ENCODE measurements at places on chromosomes 1 and 21.

GRCh38 chr1:75768016-75768415, 18.0 kb upstream of the RABGGTB start:
- no peak for ATAC-seq

- no peak for ATAC-seq
These were observed 19.8 kb downstream of the HP1BP3 start for GRCh38 chr1:20767271-20767670.

DNA sequence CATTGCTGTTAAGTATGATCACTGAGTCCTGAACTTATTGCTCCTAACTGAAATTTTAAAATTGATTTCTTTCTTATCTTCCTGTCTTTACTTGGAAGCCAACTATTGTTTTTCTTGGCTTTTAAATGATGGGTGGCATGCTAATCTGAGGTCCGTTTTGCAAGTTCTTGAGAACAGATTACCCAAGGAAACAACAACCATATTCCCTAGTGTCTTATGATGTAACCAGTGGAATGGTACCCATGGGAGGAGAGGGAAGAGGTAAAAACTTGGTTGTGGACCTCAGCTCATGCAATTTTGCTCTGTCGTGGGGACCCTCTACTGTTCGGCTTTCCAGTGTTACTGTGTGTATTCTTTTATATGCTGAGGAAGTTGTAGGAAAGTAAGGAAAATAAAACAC, 454.8 kb upstream of the ADAMTS5 start:
- ATAC-seq: no peak

DNA sequence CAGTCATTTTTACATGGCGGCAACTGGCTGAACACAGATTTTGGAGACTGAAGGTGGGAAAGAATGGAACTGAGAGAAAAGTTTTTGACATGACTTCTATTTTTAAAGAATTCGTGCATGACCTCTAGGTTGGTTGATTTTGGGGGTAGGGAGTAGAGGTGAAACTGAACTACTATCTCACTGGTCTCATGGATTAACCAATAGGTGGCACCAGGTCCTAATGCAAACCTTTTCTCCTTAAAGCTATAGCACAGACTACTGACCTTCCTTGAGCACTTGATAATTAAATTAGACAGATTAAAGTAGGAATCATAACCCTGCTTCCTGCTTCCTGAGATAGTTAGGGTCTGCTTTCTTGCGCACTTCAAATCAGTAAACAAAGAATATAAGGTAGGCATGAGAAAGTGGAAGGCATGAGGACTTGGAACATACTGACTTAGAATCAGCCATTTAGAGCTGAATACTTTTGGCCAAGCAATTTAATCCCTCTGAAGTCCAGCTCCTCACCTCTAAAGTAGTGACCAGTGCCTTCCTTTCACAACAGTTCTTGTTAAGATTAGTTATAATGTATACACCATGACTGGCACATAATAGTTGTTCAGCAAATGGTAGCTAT, 206.0 kb downstream of the CENPF start:
- ATAC-seq: no peak

- ATAC-seq: no peak
These were observed 115.1 kb downstream of the SLC30A10 start for GRCh38 chr1:219813294-219813693.

- ATAC-seq: peak; percentile 45
These were observed 10.9 kb upstream of the BOLA1 start for GRCh38 chr1:149888247-149888998.

- ATAC-seq: no peak
These were observed 135.3 kb upstream of the VANGL1 start for GRCh38 chr1:115506518-115506917.

DNA sequence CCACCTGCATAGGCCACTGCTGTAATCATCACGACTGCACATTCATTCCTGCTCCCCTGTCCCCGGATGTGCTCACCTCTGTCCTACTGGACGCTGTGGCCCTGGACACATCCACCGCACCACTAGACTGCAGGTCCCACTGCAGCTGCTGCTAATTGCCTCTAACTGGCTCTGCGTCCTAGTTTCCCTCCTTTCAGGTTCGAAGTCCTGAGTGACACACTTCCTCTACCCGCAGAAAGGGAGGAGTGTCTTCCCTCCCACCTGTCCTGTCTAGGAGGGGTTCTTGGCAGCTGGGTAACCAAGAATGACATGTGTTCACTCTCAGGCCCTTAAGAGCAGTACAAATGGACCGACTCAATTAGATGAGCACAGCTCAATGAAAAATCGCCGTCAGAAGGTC, 40.5 kb upstream of the ITPKB start:
- ATAC-seq: no peak

GRCh38 chr1:8159470-8160024, 133.4 kb upstream of the ERRFI1 start:
- no peak for ATAC-seq

DNA sequence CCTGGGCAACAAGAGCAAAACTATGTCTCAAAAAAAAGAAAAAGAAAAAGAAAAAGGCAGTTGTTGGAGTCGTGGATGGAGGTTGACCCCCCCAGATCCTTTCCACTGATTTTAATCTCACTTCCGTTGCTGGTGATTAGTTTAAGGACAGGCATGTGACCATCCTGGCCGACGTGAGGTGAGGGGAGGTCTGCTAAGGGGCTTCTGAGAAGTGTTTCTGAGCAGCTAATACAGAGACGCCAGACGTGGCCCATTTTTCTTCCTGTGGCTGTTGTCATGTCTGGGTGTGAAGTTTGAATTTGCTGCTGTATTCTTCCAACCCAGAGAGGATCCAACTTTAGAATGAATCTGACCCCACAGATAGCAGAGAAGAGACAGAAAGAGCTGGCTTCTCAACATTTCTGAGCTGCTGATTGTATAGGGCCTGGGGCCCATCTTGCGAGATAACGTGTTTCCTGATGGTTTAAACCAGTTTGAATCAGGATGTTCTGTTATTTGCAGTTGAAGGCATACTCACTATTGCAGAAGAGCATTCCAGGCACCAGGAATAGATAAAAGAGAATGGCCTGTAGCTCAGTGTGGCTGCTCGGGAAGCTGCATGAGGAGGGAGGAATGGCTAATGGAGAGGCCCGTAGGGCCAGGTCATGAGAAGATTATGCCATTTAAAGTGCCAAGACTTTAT, 22.8 kb upstream of the SSBP3 start:
- no peak for ATAC-seq

GRCh38 chr1:32028746-32029145, 15.1 kb downstream of the KHDRBS1 start:
- ATAC-seq: no peak

DNA sequence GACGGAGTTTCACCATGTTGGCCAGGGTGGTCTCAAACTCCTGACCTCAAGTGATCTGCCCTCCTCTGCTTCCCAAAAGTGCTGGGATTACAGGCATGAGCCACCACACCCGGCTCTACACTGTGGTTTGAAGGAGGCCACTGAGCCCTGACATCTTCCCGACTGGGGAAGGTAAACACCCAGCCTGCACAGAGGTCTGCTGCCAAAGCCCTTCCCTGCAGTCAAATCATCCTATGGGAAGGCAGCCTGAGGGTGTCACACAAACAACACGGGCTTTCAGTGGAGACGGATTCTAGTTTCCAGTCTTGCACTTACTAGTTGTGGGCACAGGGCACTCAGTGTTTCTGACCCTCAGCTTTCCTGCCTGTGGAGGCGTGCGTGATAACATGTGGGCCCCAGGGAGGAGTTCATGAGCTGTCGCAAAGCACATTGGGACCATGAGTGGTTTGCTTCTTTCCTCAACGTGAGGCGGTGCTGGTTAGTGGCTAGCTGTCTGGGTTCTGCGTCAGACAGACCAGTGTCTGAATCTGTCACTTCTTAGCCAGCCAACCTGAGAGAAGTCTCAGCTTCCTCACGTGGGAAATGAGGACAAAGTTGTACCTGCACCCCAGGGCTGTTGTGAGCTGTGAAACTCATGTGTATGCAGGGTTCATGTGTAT, 21.5 kb upstream of the OPRD1 start:
- ATAC-seq: no peak

- no peak for ATAC-seq
These were observed 22.2 kb downstream of the KCNN3 start for GRCh38 chr1:154847891-154848290.

GRCh38 chr1:2183937-2184334, 10.6 kb downstream of the FAAP20 start:
- ATAC-seq: no peak

DNA sequence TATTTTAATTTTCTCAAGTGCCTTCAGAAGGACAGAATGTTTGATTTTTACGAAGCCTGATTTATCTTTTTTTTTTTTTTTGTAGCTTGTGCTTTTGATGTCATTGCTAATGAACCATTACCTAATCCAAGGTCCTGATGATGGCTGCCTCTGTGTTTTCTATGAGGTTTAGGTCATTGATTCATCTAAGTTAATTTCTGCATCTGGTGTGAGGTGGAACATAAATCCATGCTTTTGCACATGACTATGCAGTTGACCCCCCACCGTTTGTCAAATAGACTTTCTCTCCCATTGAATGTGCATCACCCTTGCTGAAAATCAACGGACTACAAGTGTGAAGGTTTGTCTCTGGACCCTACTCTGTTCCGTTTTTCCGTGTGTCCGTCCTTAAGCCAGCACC, 50.5 kb downstream of the COL6A1 start:
- ATAC-seq: no peak

GRCh38 chr21:26715878-26716506, 129.2 kb downstream of the ADAMTS1 start:
- peak; percentile 37 for ATAC-seq

DNA sequence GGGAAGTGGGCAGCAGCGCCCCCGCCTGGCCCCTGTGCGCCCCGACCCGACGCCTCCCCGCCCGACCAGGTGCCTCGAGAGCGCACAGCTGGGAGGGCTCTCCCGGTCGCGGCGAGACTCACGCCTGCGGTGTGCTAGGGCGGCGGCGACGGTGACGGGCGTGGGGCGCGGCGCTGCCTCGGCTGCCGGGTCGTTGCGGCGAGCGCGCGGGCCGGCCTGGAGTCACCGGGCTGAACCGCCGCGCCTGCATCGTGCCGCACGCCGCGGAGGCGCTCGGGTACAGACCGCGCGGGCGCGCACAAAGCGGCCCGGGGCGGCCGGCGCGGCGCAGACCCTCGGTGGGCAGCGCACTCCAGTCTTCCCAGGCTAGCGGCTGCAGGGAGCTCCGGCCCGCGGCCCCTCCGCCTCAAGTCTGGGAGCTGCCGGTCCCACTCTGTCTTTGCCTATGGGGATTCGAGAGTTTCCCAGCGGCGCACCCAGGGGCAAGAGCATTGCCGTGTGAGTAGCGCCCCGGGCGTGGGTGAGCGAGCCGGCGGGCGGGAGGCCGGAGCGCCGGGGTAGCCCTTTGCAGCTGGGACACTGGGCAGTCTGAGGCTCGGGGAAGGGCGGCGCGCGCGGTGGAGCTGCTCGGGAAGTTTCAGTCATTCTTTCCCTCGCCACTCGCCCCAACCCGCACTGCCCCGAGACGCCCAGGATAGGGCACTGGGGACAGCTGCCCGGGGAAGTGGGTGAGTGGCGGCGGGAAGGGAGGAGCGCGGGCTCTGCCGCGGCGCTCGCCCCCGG, at the start of gene SLC35F3:
Gene SLC35F3, plus strand, starts transcription at position 44 of the 783 bp plus-strand sequence.
- ATAC-seq: peak; percentile 12

GRCh38 chr21:33108228-33108627, 38.3 kb downstream of the OLIG1 start:
- no peak for ATAC-seq

Measured in activated T-helper 17 cell treated with anti-CD3 and anti-CD28 coated beads, Interleukin-2, amount 50 U/mL, for 72 hours (primary cell).